Activated CD4-positive, alpha-beta T cell treated with anti-CD3 and anti-CD28 coated beads, Interleukin-10, Interleukin-2, amounts not matched to agents 100 ng/mL and 50 ng/mL, durations not matched to agents 16 hours and 8 hours (primary cell): ENCODE measurements at places on chromosomes 13 and 19.

GRCh38 chr19:53580871-53581835, 43.2 kb downstream of the ZNF331 start:
- DNase-seq = no peak

DNA sequence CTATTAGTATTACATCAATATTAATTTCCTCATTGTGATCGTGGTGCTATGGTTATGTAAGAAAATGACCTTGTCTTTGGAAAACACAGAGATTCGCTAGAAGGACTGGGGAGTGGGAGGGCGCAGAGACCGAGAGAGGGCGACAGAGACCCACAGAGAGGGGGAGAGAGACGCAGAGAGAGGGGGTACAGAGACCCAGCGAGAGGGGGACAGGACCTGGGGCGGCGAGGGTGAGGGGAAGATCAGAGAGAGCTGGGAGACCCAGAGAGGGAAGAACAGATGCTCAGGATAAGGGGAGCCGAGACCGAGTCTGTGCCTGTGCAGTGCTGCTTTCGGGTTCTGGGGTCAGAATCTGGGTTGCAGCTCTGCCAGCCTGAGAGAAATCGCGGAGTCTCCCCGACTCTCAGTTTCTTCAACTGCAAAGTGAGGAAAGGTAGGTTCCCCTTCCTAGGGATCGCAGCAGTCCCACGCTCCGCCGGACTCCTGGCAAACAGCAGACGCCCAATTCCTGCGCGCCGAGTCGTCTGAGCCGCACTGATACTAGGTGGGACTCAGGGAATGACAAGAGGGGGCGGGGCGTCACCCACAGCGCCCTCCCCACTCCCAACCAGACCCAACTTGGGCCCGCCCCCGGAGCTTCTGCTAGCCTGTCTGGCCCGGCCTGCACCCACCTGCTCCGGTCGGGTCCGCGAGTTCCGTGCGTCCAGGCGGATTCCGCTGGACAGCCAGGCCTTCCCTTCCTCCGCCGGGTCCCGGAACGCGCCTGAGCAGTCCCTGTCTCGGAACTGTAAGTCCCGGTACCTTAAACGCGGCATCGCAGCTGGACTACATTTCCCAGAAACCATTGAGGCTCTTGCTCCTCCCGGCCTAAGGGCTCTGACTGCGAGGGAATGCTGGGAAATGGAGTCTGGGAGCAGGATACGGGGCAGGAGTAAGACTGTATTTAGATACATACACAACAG, 15.3 kb downstream of the IZUMO2 start:
- DNase-seq = peak; percentile 71

GRCh38 chr19:6685962-6686627, 16.1 kb upstream of the TNFSF14 start:
- no peak for DNase-seq

- DNase-seq = no peak
Observed at GRCh38 chr19:18173054-18173571, 500 bp upstream of the IFI30 start.

DNA sequence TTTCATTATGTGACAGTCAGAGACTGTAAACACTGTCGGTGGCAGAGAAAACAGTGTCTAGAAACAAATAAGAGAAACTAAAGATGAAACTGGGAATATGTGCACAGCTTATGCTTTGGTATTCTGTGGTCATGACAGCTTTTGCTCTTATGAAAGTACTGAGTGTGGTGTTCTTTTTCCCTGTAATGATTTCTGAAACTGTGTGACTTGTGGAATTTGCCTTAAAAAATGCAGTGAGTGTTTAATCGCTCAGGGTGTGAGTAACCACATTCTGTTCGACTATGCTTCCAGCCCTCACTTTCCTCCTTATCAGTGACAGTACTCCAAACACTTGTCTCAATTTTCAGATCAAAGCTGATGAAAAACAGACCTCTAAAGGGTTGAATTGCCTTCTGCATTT, 66.9 kb upstream of the DIAPH3 start:
- DNase-seq = peak; percentile 42

DNA sequence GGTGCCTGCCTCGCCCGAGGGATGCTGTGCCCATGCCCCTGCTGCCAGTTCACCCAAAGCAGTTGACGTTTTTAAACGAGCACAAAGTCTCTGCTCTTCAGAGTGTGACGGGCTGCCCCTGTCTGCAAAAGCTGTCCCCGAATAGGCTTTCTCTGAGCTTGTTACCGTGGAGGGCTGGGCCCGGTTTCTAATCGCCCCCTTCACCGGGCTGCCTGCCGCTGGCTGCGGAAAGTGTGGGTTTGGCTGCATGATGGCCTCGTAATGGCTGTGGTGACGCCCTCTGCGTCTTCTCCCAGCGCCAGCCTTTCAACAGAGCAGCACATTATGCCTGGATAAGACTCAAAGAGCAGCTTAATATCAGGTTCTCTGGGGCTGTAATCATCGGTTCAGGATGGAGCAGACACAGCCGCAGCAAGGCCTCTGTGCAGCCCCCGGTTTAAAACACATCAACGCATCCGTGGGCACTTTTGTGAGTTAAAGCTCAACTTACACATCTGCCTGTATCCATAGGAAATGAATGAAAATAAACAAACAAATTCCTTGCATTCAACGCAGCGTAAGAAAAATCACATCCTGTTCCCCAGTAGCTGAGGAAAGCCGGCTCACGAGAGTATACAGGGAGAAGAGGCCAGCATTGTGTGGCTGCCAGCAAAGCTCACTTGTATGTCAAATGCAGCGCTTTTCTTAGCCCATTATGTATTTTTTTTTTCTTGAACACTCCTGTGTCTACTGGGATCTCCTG, 166.4 kb upstream of the SOX1 start:
- no peak for DNase-seq

GRCh38 chr19:49241769-49242168, 83.2 kb downstream of the SLC6A16 start:
- no peak for DNase-seq

- DNase-seq = peak; percentile 85
Observed at GRCh38 chr19:48351341-48351752, 12.4 kb downstream of the TMEM143 start.

DNA sequence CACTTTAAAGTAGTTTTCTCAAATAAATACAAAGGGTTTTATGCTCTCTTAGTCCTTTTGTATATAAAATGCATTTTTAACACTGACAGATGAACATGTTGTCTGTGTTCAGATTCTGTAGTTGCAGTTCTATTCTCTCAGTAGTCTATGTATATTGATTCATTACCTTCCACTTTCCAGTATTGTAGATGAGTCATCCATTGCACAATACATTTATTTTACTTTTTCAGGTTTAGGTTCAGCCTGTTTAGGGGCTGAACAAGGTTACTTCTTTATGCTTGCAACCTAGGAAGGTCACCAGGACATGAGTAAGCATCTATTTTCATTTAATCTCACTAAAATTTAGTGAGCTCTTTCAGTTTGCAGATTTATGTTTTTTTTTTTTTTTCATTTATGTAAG, 173.6 kb downstream of the NALCN start:
- DNase-seq = peak; percentile 3

GRCh38 chr19:48190885-48191284, 20.4 kb downstream of the ZSWIM9 start:
- no peak for DNase-seq

- no peak for DNase-seq
Observed at GRCh38 chr13:26230703-26231102, 8.6 kb upstream of the RNF6 start.

GRCh38 chr13:80274643-80275042, 66.3 kb downstream of the SPRY2 start:
- no peak for DNase-seq

DNA sequence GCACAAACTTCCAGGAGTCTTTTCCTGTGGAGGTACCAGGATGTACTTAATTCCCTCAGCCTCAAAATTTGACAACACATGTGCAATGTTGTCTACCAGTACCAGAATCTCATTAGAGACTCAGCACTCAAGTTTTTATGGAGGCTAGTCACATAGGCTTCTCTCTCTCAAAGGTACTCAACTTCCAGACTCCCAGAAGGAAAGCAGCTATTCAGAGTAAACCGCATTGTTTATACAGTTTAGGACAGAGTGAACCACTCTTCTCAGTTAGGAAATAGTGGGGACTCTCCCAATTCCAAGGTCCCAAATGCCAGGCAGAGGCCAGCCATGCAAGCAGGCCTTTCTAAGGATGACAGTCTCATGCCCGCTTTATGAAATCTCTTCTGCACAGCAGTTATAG, 8.5 kb upstream of the C1QTNF9B start:
- no peak for DNase-seq

DNA sequence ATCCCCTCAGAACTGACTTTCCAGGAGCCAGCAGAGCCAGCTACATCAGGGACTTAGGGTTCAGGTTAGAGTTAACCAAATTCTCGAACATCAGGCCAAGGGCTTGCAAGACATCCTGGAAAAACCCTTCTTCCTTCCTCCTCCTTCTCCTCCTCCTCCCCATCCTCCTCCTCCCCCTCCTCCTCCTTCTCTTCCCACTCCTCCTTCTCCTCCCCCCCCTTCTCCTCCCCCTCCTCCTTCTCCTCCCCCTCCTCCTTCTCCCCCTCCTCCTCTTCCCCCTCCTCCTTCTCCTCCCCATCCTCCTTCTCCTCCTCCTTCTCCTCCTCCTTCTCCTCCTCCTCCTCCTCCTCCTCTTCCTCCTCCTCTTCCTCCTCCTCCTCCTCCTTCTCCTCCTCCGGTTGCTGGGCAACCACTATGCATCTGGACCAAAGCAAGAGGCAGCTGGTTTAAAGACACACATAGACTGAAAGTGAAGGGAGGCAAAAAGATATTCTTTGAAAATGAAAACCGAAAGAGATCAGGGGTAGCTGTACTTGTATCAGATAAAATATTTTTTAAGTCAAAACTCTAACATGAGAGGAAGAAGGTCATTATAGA, 5.9 kb upstream of the CCL25 start:
- peak; percentile 18 for DNase-seq

DNA sequence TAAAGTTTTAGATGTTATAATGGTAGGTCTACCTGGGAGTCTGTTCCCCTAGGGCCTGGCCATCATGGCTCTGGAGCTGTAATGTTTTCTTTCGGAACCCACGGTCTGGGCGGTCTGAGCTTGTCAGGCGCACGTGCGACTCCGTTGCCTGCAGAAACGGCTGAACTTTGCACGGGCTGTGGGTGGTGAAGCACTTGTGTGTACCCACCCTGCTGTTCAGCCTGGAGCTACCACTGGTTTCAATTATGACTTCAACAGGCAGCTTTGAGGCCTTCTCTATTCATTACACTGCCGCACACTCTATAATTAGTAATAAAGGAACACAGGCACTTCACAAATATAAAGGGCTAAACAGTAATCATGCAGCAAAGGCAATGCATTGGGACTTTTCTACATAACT, 6.0 kb downstream of the PCDH8 start:
- DNase-seq = no peak

- DNase-seq = peak; percentile 76
Observed at GRCh38 chr19:543910-544608, at the start of gene GZMM. TSS of gene GZMM (plus strand) at chr19:544053. CDS start at chr19:544072, 19 bp downstream.

DNA sequence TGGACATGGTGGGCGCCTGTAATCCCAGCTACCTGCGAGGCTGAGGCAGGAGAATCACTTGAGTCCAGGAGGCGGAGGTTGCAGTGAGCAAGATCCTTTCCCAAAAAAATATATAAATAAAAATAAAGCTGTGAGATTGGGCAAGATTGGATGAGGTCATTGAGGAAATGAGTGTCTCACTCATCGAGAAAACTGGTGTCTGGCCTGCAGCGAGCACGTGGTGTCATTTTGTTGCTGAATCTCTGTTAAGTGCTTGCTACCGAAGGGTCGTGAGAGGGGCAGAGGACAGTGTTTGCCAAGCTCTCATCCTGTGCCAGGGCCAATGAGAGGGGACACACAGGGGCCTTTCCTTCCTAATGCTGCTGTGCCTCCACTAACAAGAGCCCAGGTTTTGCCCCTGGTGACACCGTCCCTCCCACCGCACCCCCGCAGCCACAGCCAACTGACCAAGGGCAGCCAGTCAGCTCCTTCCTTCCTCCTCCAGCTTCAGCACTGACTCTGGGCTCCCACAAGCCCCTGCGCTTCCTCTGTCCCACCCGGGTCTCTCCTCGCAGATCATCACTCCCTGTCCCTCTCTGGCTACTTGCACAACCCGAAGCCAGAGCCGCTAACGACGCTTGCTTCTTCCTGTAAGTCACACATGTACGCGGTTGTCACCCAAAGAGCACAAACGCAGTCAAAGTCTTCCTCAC, 3.2 kb downstream of the POLD1 start:
- no peak for DNase-seq

- no peak for DNase-seq
Observed at GRCh38 chr13:73572824-73573223, 514.0 kb downstream of the KLF5 start.

GRCh38 chr19:48394331-48395169, 1.1 kb downstream of the GRIN2D start:
- no peak for DNase-seq

- DNase-seq = no peak
Observed at GRCh38 chr19:15142313-15142712, 35.1 kb downstream of the SYDE1 start.

GRCh38 chr19:34017024-34017423, 155.3 kb upstream of the LSM14A start:
- no peak for DNase-seq

DNA sequence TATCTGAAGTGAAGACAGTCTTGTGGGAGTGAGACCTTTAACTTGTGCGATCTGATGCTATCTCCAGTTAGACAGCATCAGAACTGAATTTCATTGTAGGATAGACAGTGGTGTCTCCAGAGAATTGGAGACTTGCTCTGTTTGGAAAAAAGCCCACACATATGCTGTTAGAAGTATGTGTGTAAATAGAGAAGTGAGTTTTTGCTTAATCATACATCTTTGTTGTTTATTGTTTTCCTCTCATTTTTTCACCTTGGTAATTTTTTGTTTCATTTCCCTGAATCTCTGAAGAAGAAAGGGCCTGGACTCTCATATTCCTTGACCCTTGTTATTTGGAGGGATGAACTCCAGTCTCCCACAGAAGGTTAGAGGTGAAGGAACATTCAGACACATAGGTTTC, 21.8 kb downstream of the FPR3 start:
- no peak for DNase-seq

GRCh38 chr19:19207637-19208572, 3.9 kb upstream of the NCAN start:
- DNase-seq = no peak

GRCh38 chr13:95136638-95137037, 164.6 kb downstream of the ABCC4 start:
- no peak for DNase-seq

DNA sequence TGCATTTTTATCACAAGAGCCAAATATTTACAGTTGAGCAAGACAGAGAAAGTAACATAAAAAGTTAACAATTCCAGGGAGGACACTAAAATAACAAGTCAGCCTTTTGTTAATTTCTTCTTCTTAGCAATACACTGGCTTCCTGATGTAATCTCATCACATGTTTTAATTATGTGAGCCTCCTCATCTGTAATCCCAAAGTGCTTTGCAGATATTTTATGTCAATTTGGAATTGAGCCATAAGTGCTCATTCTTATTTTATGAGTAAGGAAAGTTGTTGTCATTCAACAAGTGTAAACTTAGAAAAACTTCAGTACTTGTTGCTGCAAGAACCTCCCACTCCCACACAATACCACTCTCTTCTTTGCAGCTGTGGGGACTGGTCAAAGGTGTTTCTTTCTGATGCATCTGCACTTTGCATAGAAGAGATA, 223.6 kb downstream of the GPC6 start:
- DNase-seq = no peak

GRCh38 chr19:49106648-49107135, 7.5 kb upstream of the LIN7B start:
- peak; percentile 70 for DNase-seq

GRCh38 chr13:97724450-97724849, 229.0 kb upstream of the IPO5 start:
- no peak for DNase-seq
